NCI-H69 (cell line): ENCODE measurements at places on chromosomes 16 and 17.

DNA sequence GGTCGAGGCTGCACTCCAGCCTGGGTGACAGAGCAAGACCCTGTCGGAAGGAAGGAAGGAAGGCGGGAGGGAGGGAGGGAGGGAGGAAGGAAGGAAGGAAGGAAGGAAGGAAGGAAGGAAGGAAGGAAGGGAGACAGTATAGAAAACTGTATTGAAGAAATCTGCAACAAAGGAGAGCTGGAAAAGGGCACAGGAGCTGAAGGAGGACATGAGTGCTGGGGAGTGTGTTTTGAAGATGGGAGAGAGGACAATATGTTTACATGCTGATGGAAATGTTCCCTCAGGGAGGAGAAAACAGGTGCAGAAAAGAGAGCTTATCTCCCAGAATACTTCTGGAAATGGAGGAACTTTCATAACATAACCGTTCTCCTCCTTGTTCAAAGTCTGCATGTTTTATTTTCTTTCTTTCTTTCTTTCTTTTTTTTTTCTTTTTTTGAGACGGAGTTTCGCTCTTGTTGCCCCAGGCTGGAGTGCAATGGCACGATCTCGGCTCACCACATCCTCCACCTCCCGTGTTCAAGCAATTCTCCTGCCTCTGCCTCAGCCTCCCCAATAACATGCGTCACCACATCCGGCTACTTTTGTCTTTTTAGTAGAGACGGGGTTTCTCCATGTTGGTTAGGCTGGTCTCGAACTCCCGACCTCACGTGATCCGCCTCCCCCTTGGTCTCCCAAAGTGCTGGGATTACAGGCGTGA is 2.7 kb upstream of the HAP1 start:
- DNase-seq: no peak

- no peak for DNase-seq
Measured at GRCh38 chr17:75335315-75335714, 46.1 kb upstream of the SLC25A19 start.

GRCh38 chr16:2039274-2040031 is 8.2 kb downstream of the NTHL1 start:
- peak; percentile 47 for DNase-seq

- DNase-seq: no peak
Measured at GRCh38 chr16:13229039-13229438, 327.6 kb downstream of the SHISA9 start.

DNA sequence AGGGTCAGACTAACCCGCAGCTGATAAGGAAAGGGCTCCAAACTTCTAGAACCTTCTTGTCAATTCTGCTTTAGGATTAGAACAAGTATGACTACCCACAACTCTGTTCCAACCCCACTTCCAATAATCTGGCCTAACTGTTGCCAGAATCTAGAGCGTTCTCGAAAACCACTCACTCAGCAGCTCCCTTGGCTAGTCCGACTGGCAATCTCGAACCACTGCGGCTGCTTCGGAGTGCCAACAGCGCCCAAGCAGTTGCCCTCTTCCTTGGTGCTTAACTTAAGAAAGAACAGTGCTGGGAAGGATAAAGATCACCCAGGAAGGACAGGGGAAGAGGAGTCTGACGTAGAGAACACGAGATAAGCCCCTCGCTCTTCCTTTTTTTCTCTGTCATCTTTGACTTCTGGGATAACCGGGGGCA is 818 bp downstream of the DNAJC7 start:
- peak; percentile 56 for DNase-seq

DNA sequence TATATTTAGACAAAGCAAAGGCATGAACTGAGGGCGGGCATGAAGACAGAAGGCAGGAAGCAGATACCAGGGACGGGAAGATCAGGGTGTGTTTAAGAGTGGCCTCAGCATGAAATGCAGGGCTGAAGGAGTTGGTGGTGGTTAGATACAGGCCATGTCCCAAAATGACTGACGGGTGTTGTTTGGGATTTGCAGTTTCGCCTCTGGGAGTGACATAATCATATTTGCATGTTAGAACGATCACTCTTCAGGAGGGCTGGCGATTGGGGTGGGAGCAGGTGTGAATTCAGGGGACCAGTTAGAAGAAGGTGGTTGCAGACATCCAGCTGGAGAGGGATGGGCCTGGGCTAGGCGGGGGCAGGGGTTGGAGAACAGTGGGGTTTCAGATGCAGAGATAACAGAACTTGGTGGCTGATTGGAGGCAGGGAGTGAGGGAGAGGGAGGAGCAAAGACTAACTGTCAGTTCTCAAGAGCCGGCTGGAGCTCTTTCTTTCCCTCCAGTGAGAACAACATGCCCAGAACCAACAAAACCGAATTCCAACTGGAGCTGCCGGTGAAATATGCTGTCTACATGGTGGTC is 27.2 kb upstream of the ITGAX start:
- no peak for DNase-seq

DNA sequence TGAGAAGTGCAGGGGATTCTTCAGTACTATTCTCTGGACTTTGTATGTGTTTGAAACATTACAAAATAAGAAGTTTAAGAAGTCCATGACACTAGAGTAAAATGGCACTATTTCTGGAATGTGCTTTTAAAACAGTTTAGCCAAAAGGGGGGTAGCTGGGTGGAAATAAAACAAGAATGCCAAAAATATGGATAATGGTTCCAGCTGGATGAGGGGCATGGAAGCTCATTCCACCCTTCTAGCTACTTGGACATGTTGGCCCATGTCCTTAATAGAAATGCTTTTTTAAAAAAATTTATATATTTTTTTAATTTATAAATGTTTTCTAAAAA is 13.1 kb downstream of the ZC3H7A start:
- peak; percentile 20 for DNase-seq

DNA sequence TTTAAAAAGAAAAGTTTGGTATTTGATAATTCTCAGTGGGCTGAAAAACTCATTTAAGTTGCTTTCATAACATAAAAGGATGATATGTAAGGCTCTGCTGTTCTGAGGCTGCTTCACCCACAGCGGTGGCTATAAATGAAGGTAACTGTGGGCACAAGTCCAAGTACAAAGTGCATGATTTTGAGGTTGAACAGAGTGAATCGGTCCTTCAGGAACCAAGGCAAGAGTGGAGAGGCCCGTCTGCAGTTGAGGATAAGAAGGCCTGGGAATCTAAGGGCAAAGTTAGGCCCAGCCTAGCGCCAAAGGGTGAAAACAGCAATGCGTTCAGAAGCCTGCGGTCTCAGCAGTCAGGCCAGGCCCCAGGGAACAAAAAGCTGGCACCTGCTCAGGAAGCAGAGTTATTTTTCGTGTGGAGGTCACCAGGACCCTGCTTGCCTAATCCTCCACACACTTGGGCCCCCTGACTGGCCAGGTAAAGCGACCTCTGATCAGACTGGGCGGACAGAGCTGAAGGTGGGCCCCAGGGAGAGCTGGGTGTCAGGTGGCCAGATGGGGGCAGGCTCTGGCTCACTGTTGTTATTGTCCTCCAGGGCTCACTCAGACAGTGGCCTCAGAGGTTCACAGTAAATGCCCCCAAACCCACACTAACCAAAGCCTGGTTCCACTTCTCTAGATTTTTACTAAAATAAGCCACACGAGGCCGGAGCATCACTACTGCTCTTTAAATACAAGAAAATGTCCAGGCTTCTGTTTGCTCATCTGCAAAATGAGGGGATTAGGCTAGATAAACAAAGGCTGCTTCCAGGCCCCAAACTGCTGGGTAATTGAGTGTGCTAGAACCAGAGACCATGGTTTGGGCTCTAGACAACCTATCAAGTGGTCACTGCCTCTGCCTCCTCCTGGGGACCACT is 46.5 kb downstream of the TEX2 start:
- DNase-seq: peak; percentile 66

DNA sequence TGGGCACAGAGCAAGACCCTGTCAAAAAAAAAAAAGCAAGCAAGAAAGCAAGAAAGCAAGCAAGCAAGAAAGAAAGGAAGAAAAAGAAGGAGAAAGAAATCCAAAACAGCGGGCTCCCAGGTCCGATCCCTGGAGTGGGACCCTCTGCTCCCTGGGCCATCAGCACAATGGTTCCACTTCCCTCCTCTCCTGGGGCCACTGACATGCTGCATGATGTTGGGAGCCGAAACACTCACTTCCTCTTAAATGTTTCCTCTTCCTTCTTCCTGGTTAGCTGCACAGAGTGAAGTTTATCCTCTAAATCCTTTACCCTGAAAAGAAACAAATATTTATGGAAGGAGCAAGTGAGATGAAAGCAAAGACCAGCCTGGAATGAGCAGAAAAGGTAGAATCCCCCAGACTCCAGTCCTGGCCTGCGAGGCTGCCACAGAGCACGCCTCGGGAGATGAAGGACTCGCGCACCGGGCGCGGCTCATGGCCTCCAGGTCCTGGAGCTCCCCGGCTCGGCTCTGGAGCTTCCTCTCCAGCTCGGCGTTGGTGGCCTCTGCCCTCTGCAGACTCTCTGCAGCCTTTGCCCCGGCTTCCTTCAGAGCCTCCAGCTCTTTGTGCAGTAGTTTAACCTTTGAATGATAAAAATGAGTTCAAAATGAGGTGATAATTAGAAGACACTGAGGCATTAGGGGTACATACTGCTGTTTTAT is 19.0 kb downstream of the CCDC57 start:
- DNase-seq: no peak

DNA sequence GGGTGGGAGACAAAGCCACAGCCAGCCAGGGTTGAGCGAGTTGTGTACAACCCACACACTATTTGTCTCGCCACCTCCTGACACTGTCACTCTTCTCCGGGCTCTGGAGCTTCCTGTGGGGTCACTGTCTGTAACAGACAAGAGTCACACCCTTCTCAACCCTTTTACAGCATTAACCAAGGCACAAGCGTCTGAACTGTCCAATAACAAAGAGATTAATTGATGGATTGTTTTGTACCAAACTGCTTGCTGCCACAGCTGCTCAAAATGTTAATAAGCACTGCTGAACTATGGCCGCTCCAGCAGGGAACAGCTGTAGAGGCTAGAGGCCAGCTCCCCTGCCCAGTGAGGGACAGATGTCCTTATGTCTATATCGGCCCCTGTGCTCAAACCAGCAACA is 25.2 kb upstream of the HYDIN start:
- peak; percentile 88 for DNase-seq

DNA sequence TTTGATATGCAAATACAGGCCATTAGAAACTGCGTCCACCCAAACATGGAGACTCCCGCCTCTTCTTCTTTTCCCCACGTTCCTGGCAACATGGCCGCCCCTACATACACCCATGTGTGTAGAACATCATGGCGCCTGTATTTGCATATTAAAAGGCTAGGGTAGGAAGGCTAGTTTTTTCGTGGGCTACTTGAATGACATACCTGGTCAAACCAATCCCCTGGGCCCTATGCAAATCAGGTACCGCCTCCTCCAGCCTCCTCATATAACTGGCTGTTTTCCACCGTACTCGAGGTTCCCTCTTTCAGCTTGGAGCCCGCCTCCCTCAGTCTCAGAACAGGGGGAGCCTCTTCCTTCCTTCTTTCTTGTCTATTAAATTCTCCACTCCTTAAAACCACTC is 840 bp upstream of the CD300LB start:
- DNase-seq: no peak

DNA sequence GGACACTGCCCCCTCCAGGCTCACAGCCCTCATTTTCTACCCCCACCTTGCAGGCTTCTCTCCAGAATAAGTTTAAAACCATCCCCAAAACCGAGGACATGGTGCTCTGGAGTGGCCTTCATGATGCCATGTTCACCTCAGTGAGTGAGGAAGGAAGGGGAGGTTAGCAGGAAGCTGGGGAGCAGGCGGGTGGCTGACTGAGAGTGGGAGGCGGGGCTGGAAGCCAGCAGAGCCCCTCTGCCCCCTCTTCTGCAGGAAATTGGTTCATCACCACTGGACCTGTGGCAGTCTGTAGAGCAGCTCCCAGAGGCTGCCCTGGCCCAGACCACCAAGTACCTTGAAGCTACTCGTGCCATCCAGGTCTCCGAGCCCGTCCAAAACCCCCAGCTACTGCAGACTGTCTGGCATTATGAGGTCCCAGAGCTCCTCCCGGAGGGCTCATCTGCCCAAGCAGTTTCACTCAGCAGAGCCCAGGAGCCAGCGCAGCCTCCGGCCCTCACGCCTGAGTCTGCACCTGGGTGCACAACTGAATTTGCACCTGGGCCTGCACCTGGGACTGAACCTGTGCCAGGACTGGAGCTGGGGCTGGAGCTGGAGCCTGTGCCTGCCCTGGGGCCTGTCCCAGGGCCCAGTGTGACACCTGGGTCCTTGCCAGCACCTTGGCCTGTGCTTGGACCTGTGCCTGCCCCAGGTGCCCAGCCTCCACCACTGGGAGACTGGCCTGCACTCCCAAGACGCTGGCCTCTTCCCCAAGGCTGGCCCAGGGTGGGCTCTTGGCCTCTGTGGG is 19.0 kb downstream of the C16orf96 start:
- peak; percentile 25 for DNase-seq

DNA sequence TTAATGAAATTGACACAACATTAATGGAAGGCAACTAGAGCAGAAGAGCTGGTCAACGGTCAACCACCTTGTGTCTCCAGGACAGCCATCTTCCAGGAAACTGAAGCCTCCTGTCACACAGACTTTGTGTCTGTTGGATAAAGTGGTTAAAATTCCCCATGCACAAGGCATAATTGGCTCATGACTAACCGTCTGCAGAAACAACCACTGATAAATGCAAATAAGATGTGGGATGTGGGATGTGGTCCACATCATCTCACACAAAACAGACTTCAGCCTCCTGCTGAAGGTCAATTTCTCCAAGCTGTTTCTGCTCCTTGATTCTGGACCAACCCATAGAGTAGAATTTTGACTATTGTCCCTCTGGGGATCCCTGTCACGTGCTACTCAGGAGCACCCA is 26.9 kb upstream of the XYLT1 start:
- DNase-seq: no peak

DNA sequence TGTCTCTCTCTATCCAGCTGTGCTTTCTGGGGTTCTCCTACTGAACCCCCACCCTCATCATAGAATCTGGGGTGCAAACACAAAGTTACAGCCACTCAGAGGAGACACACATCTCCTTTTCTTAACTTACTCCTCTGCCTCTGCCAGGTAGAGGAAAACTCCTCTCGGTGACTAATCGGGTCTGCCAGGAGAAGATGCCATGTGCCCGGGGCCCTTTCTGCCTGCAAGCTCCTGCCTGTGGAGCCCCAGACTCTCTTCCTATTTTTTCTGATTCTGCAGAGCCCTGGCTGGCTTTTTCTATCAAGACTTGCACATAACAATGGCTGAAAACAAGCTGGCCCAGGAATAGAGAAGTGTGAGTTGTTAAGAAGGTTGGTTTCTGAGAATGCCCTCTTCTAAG is 10.4 kb downstream of the SLC6A4 start:
- peak; percentile 14 for DNase-seq

- peak; percentile 38 for DNase-seq
Measured at GRCh38 chr17:47877368-47878034, 18.5 kb upstream of the SP2 start.

DNA sequence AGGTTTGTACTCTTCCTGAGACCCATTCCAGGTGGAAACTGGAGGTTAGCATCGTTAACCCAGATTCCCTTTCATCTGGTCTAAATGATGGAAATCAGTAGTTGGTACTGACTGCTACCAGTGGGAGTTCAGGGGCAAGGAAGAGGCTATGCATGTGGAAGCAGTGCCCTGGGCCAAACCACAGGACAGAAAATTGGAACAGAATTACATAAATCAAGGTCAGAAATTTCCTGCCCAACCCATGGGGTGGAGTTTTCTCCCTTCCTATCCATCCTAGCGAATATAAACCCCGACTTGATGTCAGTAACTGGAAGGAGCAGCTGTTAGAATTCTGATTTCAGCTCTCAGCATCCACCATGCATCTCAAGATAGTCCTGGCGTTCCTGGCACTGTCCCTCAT is at the start of gene AOC2:
AOC2 (plus strand) TSS at position 310 of the 400 bp plus-strand sequence; CDS start at position 357, 47 bp downstream.
- DNase-seq: no peak

- DNase-seq: no peak
Measured at GRCh38 chr16:7493133-7493532, 160.5 kb downstream of the RBFOX1 start.
